ENCODE measurements at places on chromosomes 4 and X. TPM values are rescaled to one million over a fixed set of nuclear protein-coding genes. Genes with fewer than 3 reads are reported as not detected.

Gene QRFPR
- 0.41 TPM for total RNA-seq

Gene S100P
- total RNA-seq: not detected

Gene CXCL5
- total RNA-seq: 0.28 TPM

Gene HSD17B13
- not detected for total RNA-seq

Gene CDKL5
- 3.7 TPM for total RNA-seq

Gene GALNTL6
- total RNA-seq: 0.07 TPM

Gene TMEM165
- 62.7 TPM for total RNA-seq

Gene KLHL4
- 2.7 TPM for total RNA-seq

Gene PTCHD1
- 0.32 TPM for total RNA-seq

Gene BST1
- total RNA-seq: 1.1 TPM

Gene ARAP2
- 0.93 TPM for total RNA-seq

Gene GPR50
- 4.4 TPM for total RNA-seq

Gene PDE5A
- 13.9 TPM for total RNA-seq

GRCh38 chr4:153479101-153479500, 12.9 kb downstream of the TMEM131L start:
- no peak for DNase-seq

- DNase-seq: no peak
Measured at GRCh38 chr4:39613093-39613656, 25.5 kb downstream of the SMIM14 start.

DNA sequence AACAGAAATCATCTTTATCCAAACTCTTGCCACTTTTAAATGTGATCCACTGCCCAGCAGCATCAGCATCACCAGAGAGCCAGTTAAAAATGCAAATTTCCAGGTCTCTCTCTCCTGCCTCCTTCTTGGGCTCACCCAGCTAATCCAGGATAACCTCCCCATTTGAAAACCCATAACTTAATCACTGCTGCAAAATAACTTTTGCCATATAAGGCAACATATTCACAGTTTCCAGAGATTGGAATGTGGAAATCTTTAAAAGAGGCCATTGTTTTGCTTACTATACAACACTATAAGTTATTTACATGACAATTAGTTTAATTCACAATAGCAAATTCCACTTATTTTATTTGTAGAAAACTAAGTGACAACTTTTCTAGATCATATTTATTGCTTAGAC, 4.8 kb upstream of the EXOSC9 start:
- DNase-seq: no peak

DNA sequence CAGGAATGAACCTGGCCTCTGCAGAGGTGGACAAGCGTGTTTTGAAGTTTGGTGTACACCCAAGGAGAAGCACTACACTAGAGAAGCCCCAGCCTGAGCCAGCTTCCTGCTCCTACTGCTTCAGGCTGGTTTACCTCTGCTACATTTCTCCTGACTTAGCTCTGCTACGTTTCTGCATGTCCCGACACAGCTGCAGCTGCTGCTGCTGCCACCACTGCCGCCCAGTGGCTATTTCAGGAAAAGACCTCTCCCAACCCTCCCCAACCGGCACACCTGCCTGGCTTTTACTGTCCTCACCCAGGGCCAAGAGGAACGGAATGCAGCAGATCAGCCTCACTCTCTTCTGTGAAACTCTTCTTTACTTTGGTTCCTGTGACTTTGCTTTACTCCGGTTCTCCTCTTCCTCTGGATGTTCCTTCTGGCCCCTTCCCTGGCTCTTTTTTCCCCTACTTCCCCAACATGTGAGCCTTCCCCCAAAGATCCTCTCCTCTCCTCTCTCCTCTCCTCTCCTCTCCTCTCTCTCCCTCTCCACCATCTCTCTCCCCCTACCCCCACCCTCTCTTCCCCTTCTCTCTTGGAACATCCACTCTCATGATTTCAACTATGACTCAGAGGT, 3.1 kb upstream of the P2RY4 start:
- DNase-seq: peak; percentile 37

DNA sequence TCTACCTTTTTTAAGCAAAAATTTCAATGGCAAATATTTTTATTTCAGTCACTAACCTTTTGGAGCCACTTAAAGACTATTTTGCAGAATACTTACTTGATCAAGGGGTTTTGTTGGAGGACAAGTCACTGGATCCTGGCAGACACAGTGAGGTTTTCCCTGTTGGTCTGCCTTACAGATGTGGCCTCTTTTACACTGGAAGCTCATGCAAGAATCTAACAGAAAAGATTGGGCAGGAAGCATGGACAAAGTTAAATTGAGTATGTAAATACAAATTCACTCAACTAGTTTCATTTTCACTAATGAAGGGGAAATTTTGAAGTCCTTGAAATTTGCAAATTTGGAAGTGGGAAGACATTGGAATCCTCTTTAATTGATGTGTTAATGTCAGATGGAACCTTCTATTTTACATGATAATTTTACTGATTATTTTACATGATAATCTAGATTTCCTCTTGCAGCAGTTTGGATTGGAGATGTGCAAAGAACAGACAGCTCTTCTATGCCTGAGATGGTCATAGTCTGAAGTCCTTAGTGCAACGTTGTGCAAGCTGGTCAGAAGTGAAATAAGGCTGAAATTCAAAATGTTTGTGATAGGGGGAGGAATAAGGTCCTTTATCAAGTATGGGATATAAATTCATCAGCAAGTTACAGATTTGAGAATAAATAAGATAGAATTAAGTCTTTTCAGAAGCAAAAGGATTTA, 38.4 kb downstream of the SPARCL1 start:
- DNase-seq: no peak

- no peak for DNase-seq
Measured at GRCh38 chr4:3719836-3720235, 46.3 kb upstream of the ADRA2C start.

DNA sequence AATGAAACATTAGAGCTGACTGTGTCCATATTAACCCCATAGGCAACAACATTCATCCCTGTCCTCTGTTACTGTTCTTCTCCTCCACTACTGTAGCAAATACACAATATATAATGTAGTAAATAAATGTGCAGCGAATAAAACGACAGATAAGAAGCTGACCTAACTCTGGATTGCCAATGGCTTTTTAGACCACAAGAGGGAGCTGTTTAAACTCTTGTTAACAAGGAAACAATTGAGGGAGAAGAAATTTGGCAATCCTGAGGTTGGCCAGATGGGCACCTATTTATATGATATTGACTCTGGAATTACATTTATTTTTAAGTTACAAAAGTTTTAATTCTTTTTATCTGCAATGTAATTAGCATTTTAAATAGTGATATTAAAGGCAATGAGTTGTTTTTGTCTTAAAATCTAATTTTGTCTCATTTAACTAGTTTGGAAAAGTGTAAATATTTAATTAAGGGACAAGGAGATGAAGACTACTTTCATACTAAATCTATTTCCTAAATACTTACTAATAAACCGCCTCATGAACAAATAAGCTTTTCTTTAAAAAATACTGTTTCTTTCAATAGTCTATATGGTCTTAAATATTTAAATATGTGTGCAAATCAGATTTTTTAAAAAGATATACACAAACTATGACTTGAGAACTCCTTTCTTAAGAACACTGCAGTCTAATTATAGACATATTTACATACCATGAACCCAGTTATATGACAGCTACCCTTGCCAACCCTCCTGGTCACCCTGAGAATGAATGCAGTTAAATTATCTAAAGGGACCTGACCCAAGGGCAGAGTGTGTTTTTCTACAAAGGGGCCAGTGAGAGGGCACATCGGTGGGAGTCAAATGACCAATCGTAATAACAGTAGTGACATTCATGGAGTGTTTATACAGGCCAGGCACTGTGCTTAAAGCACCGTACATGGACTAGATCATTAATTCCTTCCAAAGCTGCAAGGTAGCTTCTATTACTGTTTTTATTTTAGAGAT, 52.9 kb upstream of the HPF1 start:
- DNase-seq: peak; percentile 45

- DNase-seq: no peak
Measured at GRCh38 chr4:7254736-7255487, 62.6 kb downstream of the SORCS2 start.

DNA sequence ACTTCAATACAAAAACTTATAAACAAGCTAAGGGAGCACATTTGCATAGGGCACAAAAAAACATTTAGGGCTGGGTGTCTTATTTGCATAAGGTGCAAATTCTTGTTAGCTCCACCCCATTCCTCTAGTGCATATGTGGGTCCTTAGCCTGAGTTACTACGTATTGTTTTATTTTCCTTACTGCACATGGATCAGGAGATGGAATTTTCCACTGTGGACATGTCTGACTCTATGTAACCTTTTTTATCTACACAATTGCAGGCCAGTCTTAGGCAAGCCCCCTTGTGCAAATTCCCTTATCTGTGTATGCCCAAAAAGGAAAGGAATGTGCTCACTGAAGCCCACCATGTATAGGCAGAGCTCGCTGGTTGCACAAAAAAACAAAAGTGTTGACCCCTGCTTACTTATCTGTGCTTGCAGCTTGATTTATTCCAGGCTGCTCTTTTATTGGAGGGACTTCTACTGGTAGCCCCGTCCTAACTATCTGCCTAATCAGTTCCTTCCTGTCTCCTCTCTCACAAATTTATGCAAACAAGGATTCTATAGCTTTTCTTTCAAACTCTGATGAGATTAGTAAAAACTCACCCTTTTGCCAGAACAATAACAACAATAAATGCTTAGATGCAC, 359.0 kb upstream of the MAGEB16 start:
- no peak for DNase-seq

GRCh38 chr4:2087170-2087569, 28.0 kb downstream of the NAT8L start:
- DNase-seq: no peak

- DNase-seq: no peak
Measured at GRCh38 chr4:88097301-88097700, 61.1 kb downstream of the ABCG2 start.

DNA sequence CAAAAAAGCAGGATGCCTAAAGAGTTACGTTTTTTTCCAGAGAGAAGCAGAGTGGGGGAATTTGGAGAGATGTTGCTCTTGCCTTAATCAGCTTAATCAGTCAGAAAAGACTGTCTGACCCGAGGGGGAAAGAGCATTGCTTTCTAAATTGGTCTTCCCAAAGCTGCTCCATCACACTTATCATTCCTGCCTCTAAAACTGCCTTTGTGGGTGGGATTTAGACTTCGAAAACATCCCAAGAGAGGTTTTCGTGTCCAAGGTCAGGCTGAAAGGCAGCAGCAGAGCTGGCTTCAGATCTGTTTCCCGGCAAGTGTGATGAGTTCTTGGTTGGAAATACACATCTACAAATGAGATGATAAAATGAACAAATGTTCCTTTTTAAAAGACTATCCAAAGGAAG, 155.2 kb downstream of the SH2D1A start:
- no peak for DNase-seq

GRCh38 chr4:81468678-81469077, 3.0 kb downstream of the RASGEF1B start:
- no peak for DNase-seq

- DNase-seq: no peak
Measured at GRCh38 chr4:109989618-109990017, 76.9 kb downstream of the EGF start.

DNA sequence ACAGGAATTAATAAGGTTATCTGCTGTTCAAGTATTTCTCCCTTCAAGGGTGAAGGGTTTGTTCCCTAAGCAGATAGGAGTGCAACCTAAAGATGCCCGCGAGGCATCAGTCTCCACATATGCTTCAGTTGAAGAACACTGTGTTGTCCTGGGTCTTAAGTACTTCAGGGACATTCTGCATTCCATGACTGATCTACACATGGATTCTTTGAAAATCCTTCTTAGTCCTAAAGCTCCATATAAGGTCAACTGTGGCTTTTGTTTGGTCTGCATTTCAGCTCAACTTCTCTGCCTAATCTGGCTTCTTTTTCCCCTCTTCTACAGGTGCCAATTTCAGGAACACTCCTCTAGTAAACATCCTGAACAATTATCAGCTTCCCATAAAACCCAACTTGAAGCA, 21.8 kb upstream of the CTSO start:
- no peak for DNase-seq

GRCh38 chr4:136917312-136918110, 614.8 kb downstream of the PCDH18 start:
- no peak for DNase-seq

GRCh38 chr4:6926681-6927478, 17.3 kb downstream of the TBC1D14 start:
- no peak for DNase-seq

DNA sequence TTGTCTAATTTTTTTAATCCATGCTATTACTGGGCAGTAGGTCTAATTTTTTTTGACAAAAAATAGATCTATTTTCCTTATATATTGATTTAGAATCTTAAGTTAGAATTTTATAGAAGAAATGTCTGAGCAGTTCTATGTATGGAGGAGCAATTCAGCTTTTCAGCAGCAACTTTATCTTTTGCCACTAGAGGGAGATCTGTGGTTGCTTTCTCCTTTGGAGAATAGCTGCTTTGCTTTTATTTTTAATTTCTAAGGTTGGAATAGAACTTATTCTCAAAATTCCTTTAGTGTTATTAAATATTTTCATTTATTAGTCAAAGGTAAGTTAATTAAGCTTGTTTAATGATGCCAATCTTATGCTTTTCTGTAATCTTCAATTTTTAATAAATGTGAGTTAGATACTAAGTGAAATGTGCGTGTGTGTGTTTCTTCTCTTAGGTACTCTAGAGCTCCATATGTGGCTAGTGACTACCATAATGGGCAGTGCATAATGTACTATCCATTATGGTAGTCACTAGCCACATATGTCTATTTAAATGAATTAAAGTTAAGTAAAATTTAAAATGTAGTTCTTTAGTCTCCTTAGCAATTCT, 29.3 kb downstream of the FAM199X start:
- DNase-seq: no peak

GRCh38 chr4:80213117-80213815, 16.0 kb downstream of the PRDM8 start:
- no peak for DNase-seq

DNA sequence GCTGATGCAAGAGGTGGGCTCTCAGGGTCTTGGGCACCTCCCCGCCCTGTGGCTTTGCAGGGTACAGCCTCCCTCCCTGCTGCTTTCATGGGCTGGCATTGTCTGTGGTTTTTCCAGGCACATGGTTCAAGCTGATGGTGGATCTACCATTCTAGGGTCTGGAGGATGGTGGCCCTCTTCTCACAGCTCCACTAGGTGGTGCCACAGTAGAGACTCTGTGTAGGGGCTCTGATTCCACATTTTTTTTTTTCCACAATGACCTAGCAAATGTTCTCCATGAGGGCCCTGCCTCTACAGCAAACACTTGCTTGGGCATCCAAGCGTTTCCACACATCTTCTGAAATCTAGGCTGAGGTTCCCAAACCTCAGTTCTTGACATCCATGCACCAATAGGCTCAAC, 657.9 kb upstream of the CT83 start:
- no peak for DNase-seq

DNA sequence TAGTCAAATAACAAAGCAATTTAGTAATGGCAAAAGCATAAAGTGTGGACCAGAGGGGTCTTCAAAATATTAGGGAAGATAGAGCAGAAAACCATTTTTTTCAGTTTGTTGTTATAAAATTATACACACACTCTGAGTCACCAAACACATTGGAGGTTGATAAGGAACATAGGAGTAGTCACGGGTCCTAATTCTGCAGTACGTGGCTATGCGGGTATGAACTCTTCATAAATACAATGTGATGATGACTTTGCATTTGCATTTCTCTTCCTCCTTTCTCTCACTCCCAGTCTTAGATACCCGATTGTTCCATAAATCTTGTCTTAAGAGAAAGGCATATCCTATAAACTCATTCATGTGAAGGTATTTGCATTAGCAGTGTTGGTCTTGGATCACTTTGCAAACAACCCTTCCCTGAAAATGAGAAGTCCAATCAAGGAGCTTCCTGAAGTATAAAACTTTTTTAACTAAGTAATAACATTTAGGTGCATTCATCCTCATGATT, 223.6 kb downstream of the PALLD start:
- no peak for DNase-seq

- DNase-seq: no peak
Measured at GRCh38 chrX:19283597-19284339, 60.0 kb upstream of the PDHA1 start.

- DNase-seq: no peak
Measured at GRCh38 chrX:10904220-10904619, 206.9 kb upstream of the HCCS start.

All from neural crest cell (in vitro differentiated cells).